ENCODE measurements at places on chromosomes 3 and 15.
A peak's percentile ranks its signal among the peaks of the same experiment; 100 is the strongest.

DNA sequence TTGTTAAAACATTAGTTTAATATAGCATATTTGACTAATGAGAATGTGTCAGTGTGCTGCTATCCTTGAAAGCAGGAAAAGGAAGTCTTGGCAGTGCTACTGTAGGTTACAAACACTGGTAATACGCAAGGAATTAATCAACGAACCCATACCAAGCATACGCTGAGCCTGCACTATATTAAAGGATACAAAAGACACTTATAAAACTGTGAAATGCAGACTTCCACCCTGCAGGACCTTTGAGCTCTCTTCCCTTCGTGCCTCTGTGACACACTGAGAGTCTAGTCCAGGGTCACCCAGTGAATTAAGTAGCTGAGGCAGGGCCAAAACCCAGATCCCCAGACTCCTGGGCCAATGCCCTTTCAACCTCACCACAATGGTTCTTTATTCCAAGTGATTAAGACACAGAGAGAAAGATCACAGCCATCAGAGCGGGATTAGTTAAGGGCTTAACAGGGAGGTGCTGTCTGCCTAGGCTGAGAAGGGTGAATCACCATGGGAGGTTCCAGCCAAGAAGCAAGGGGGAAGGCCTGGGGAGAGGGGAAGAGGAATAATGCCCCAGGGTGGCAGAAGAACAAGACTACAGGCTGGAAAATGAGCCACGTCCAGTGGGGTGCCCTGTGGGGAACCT, 6.8 kb downstream of the ANXA2 start:
- peaks cover 38% of the 10 kb centered on the region for H3K4me1 ChIP-seq
- no peaks in the 10 kb centered on the region for H3K27me3 ChIP-seq
- DNase-seq = peak; percentile 94
- H3K4me3 ChIP-seq = peak overlapping the region; percentile 27
- H3K36me3 ChIP-seq = peaks cover 3% of the 10 kb centered on the region
- H3K27ac ChIP-seq = peak overlapping the region; percentile 99

DNA sequence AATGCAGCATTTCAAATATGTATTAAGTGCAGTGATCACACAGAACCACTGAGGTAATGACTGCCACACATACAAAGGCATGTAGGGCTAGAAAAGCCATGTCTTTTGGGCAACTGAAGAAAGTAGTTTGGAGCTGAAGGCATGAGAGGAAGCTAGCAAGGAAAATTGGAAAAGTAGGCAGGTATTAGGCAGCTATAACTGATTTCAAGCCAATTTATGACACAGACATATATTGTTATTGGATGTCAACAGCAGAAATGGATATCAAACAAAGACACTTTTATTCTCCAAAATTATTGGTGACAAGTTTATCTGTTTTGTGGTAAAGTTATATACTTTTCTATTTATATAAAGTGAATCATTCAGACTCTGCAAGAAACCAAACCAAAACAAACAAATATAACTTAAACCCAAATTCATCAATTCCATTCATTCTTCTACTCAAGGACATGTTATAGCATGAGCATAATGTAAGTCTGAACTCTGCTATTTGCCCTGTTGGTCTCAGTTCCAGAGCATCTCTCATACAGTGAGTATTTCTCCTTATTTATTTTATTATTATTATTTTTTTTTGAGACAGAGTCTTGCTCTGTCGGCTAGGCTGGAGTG, 307.4 kb upstream of the COL8A1 start:
- no peaks in the 10 kb centered on the region for H3K36me3 ChIP-seq
- DNase-seq = no peak
- H3K4me1 ChIP-seq = peaks cover 2% of the 10 kb centered on the region
- no peak overlapping the region for H3K27ac ChIP-seq
- no peaks in the 10 kb centered on the region for H3K27me3 ChIP-seq

- DNase-seq = peak; percentile 76
- H3K27me3 ChIP-seq = no peaks in the 10 kb centered on the region
- no peak overlapping the region for H3K4me3 ChIP-seq
- H3K36me3 ChIP-seq = no peaks in the 10 kb centered on the region
Measured at GRCh38 chr3:184737641-184738505, 26.0 kb upstream of the MAGEF1 start.

DNA sequence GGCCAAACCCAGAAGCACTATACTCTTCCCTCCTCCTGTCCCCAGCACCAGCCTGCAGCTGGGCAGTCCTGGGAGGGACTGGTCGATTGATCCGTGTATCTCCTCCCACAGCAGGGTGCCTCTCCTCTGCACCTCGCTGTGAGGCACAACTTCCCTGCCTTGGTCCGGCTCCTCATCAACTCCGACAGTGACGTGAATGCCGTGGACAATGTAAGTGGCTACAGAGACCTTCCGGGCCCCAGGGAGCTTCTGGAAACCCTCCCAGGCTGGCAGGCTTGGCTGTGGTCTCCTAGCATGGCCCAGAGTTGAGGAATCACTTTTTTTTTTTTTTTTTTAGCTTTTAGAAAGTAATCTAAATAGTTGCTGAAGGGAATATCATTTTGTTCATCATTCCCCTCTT, 30.7 kb downstream of the ANKDD1A start:
- no peak overlapping the region for H3K27ac ChIP-seq
- no peaks in the 10 kb centered on the region for H3K27me3 ChIP-seq
- no peaks in the 10 kb centered on the region for H3K4me1 ChIP-seq
- no peaks in the 10 kb centered on the region for H3K36me3 ChIP-seq
- H3K4me3 ChIP-seq = no peak overlapping the region

GRCh38 chr15:101694261-101694660, 30.0 kb downstream of the TARS3 start:
- no peak for DNase-seq
- no peaks in the 10 kb centered on the region for H3K4me1 ChIP-seq
- no peaks in the 10 kb centered on the region for H3K27me3 ChIP-seq
- peaks cover 1% of the 10 kb centered on the region for H3K36me3 ChIP-seq
- no peak overlapping the region for H3K4me3 ChIP-seq

- H3K27ac ChIP-seq = no peak overlapping the region
- H3K27me3 ChIP-seq = no peaks in the 10 kb centered on the region
- no peak overlapping the region for H3K4me3 ChIP-seq
- H3K36me3 ChIP-seq = no peaks in the 10 kb centered on the region
Measured at GRCh38 chr3:22441711-22442110, 690.7 kb upstream of the ZNF385D start.

DNA sequence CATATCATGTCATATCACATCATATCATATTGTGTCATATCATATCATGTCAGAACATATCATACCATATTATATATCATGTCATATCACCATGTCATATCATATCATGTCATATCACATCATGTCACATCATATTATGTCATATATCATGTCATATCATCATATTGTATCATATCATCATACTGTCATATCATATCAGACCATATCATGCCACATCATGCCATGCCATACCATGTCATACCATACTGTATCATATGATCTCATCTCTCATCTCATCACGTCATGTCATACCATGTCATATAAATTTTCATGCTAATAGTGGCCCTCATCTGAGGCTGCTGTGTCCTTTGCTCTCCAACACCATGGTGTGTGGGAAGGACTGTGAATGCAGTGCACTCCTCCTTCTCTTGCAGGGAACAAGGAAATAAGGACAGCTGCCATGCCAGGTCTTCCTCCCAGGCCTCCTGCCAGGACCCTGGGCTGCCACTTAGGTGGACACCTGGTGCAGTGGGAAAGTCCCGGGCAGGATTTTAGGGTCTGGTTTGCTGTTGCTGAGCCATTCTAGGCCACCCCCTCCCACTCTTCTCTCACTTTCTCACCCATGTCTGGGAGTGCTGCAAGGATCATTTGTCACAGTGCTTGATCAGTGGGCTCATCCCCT, 72.4 kb upstream of the TRPM1 start:
- no peak for DNase-seq
- no peaks in the 10 kb centered on the region for H3K4me1 ChIP-seq
- no peaks in the 10 kb centered on the region for H3K36me3 ChIP-seq
- no peaks in the 10 kb centered on the region for H3K27me3 ChIP-seq
- H3K27ac ChIP-seq = no peak overlapping the region

GRCh38 chr3:5009506-5010109, 30.4 kb downstream of the BHLHE40 start:
- peaks cover 2% of the 10 kb centered on the region for H3K4me1 ChIP-seq
- no peaks in the 10 kb centered on the region for H3K36me3 ChIP-seq
- H3K27ac ChIP-seq = no peak overlapping the region
- H3K4me3 ChIP-seq = no peak overlapping the region
- no peak for DNase-seq

DNA sequence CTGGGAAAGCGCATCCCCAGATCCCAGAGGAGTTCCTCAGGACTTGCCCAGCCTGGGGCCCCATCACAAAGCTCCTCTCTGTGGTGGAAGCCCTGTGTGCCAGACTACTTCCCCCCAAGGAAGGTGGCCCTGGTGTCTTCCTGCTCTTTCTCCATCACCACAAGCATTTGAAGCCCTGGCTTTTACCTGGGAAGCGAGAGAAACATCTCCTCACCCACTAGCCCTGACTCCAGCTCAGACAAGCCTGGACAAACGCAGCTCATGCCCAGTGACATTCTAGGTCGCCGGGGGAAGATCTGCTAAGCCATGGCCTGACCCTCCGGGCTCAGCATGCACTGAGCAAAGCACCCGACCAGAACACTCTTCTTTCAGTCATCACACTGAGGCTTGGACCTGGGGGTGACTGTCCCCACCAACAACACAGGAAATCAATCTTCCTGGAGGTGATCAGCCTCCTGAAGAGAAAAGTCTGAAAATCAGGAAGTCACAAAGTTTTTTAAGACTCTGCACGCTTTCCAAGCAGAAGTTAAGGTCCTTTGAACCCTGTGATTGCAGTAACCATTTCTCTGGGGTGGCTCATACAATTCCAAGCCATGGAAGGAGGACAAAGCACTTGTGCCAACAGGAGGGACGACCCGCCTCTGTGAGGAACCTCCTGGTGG, 40.8 kb downstream of the KLHL25 start:
- no peaks in the 10 kb centered on the region for H3K36me3 ChIP-seq
- no peak overlapping the region for H3K4me3 ChIP-seq
- H3K4me1 ChIP-seq = peaks cover 7% of the 10 kb centered on the region

DNA sequence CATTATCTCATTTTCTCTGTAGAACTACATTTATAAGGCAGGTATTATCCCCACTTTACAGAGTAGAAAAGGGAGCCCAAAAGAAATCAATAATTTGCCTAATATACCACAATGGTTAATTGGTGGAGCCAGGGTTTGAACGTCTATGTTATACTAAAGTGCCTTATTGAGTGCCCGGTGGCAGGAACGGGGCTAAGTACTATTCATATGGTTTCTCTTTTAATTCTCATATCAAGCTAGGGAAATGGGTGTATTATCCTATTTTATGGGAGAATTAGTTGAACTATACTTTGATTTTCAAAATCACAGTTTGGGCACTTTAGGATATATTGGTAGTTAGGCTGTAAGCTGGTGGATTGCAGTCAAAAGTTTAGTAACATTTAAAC, 1.5 kb downstream of the CEP97 start:
- H3K4me1 ChIP-seq = no peaks in the 10 kb centered on the region
- H3K27ac ChIP-seq = peak overlapping the region; percentile 19
- no peaks in the 10 kb centered on the region for H3K36me3 ChIP-seq
- no peak for DNase-seq
- H3K4me3 ChIP-seq = peak overlapping the region; percentile 83

GRCh38 chr15:72397796-72398588, at the start of gene TMEM202:
Gene TMEM202 (plus strand): TSS chr15:72398305. CDS start chr15:72398327, 22 bp downstream.
- H3K4me3 ChIP-seq = no peak within 1 kb of the TSS
- H3K36me3 ChIP-seq = no peaks in the 10 kb centered on the region
- H3K27ac ChIP-seq = no peak within 1 kb of the TSS
- peaks cover 10% of the 10 kb centered on the region for H3K27me3 ChIP-seq
- DNase-seq = no peak

DNA sequence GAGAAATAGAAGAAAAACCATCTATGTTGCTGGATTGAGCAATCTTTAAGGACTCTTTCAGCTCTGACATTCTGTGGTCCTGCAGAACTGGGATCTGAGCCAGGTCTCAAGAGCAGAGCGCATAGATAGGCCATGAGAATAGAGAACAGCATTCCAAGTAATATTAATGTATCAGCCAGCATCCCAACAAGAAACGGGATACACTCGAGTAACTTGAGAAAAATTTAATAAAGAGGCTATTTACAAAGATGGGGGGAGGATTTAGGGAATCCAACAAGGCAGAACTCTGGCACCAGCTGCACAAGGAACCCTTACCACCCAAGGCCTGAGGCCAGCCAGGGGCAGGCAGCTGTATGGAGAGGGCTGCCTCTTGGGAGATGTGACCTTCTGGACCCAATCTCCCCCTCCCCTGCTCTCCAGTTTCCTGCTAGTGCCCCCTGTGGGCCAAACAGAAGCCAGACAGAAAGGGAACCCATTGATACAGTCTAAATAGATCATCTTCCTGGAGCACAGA, 8.2 kb downstream of the TMOD2 start:
- peak; percentile 97 for DNase-seq
- H3K4me3 ChIP-seq = no peak overlapping the region
- no peaks in the 10 kb centered on the region for H3K36me3 ChIP-seq
- H3K27ac ChIP-seq = no peak overlapping the region

- H3K27ac ChIP-seq = peak overlapping the region; percentile 60
- H3K4me1 ChIP-seq = peaks cover 4% of the 10 kb centered on the region
- no peaks in the 10 kb centered on the region for H3K27me3 ChIP-seq
Measured at GRCh38 chr15:89575656-89576416, 567 bp downstream of the TICRR start.

- H3K27me3 ChIP-seq = no peaks in the 10 kb centered on the region
- H3K4me3 ChIP-seq = no peak overlapping the region
- H3K4me1 ChIP-seq = peaks cover 9% of the 10 kb centered on the region
- H3K36me3 ChIP-seq = no peaks in the 10 kb centered on the region
- H3K27ac ChIP-seq = no peak overlapping the region
Measured at GRCh38 chr15:90650117-90650955, 66.8 kb upstream of the BLM start.

- no peaks in the 10 kb centered on the region for H3K27me3 ChIP-seq
- H3K27ac ChIP-seq = peak overlapping the region; percentile 58
- peak; percentile 96 for DNase-seq
- peak overlapping the region; percentile 72 for H3K4me3 ChIP-seq
Measured at GRCh38 chr3:141311496-141312353, 56.6 kb upstream of the ZBTB38 start.

GRCh38 chr3:100155128-100155527, 40.8 kb upstream of the FILIP1L start:
- DNase-seq = peak; percentile 33
- H3K36me3 ChIP-seq = no peaks in the 10 kb centered on the region
- no peaks in the 10 kb centered on the region for H3K27me3 ChIP-seq
- H3K27ac ChIP-seq = no peak overlapping the region
- no peak overlapping the region for H3K4me3 ChIP-seq

DNA sequence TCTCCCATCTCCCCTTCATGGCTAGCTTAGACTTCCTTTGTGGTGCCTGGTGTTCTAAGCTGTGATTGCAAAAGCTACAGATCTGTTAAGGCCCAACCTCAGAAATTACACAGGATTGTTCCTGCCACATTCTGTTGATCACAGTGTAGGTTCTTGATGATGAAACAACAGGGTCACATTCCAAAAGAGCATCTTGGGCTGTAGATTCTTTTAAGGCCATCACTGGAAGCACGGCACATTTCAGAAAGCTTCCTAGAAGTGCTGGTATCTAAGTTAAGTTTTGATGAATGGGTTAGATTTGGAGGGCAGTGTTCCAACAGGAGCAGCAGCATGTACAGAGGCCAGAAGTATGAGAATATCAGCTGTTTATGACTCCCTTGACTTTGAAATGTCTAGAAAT, 107.5 kb upstream of the SKOR1 start:
- no peak for DNase-seq
- H3K4me3 ChIP-seq = no peak overlapping the region
- H3K27ac ChIP-seq = no peak overlapping the region
- no peaks in the 10 kb centered on the region for H3K27me3 ChIP-seq
- H3K4me1 ChIP-seq = no peaks in the 10 kb centered on the region

GRCh38 chr3:145266368-145266767, 894.6 kb downstream of the PLOD2 start:
- no peaks in the 10 kb centered on the region for H3K27me3 ChIP-seq
- DNase-seq = no peak
- no peak overlapping the region for H3K27ac ChIP-seq
- no peaks in the 10 kb centered on the region for H3K36me3 ChIP-seq

All from fibroblast of lung (primary cell).